ENCODE measurements at places on chromosomes 7 and 10. TPM values are rescaled to one million over a fixed set of nuclear protein-coding genes. Genes with fewer than 3 reads are reported as not detected.

DNA sequence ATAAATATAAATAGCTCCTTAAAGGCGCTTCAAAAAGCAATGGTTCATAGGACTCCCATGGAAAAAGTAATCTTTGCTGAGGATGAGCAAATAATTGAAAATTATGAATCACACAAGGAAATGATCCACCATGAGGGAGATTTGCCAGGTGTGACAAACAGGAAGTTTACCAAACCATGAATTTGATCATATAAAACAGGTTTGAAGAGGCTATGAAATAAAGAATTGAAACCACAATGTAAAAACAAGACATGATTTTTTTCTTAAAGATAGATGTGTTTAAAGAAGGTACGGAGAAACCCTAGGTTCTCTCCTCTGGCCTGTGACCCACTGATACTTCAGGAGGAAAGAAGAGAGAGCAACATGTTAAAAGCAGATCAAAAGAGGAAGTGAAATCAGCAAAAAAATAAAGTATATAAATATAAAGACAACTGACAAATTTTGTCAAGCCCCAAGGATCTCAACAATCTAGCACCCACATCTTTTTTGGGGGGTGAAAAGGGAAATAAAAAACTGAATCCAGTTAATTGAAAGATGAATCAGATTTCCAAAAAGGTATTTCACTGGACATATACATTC is 111.3 kb upstream of the ASAH2 start:
- DNase-seq, result no peak

Gene VKORC1L1
- 25.7 TPM for total RNA-seq

- DNase-seq, result no peak
Observed at GRCh38 chr7:106629516-106629915, 31.4 kb downstream of the CCDC71L start.

Gene DENND11
- 13.8 TPM for total RNA-seq

- DNase-seq, result peak; percentile 89
Observed at GRCh38 chr7:128783143-128783861, 7.7 kb upstream of the OPN1SW start.

- no peak for DNase-seq
Observed at GRCh38 chr7:245574-246295, 44.2 kb upstream of the FOXL3 start.

Gene A1CF
- not detected for total RNA-seq

- no peak for DNase-seq
Observed at GRCh38 chr7:155930061-155930460, 117.8 kb upstream of the SHH start.

DNA sequence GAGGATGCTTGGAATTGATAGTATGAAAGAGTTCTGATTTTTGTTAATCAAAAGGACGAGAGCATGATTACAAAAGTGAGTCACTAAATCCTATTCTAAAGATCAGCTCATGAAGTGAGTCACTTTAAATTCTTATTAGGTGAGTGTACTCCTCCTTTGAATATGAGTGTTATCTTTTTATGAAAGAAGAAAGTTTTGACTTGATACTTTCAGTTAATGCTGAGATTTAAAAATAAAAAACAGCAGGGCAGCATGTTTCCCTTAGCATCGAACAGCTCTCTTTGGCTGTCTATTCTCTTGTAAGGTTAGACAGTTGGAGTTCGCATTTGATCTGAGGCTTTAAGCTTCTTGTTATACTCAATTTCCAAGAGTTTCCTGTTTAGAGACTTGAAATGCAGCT is 222.0 kb downstream of the TWIST1 start:
- DNase-seq, result no peak

Data from tongue (tissue), 3 donors.